ENCODE measurements at places on chromosomes 16 and 17.

GRCh38 chr17:19546289-19547065 lies 12.8 kb downstream of the SLC47A1 start:
- peaks cover 52% of the 10 kb centered on the region for H3K4me1 ChIP-seq
- no peak for DNase-seq
- H3K27ac ChIP-seq, result peak overlapping the region; percentile 43
- no peaks in the 10 kb centered on the region for H3K27me3 ChIP-seq
- peaks cover 2% of the 10 kb centered on the region for H3K36me3 ChIP-seq
- H3K4me3 ChIP-seq, result no peak overlapping the region

GRCh38 chr16:22787466-22788192 lies 26.3 kb upstream of the HS3ST2 start:
- H3K4me1 ChIP-seq, result no peaks in the 10 kb centered on the region
- no peaks in the 10 kb centered on the region for H3K36me3 ChIP-seq
- no peak overlapping the region for H3K4me3 ChIP-seq
- no peaks in the 10 kb centered on the region for H3K27me3 ChIP-seq

GRCh38 chr17:47800686-47801085 lies 20.9 kb downstream of the OSBPL7 start:
- no peak overlapping the region for H3K27ac ChIP-seq
- no peaks in the 10 kb centered on the region for H3K36me3 ChIP-seq
- no peaks in the 10 kb centered on the region for H3K4me1 ChIP-seq
- no peaks in the 10 kb centered on the region for H3K27me3 ChIP-seq
- DNase-seq, result no peak
- no peak overlapping the region for H3K4me3 ChIP-seq

DNA sequence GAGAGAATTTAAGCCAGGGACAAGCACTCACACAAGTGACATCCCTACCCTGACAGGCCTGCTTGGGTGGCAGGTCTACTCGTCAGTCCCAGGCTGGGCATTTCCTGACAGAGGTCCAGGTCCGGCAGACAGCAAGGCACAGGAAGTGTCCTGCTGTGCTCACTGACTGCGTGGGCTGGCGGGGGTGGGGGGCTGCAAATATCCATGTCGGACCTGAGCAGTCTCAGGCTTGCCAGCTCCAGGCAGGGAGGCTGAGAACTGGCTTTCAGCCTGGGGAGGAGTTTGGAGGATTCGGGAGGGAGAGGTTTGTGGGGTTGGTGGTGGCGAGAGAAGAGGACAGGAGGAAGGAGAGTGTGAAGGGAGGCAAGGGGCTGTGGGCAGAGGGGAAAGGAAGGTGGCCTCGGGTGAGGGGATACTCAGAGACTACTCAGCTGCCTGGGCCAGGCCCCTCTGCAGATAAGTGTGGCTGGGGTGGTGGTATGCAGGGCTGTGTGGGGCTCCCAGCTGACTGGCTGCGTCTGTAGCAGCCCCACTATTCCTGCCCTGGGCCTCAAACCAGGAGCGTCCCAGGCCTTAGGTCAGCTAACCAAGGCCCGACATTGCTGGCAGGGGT lies 7.8 kb downstream of the HIC1 start:
- no peaks in the 10 kb centered on the region for H3K27me3 ChIP-seq
- peaks cover 7% of the 10 kb centered on the region for H3K36me3 ChIP-seq
- H3K4me3 ChIP-seq, result no peak overlapping the region

DNA sequence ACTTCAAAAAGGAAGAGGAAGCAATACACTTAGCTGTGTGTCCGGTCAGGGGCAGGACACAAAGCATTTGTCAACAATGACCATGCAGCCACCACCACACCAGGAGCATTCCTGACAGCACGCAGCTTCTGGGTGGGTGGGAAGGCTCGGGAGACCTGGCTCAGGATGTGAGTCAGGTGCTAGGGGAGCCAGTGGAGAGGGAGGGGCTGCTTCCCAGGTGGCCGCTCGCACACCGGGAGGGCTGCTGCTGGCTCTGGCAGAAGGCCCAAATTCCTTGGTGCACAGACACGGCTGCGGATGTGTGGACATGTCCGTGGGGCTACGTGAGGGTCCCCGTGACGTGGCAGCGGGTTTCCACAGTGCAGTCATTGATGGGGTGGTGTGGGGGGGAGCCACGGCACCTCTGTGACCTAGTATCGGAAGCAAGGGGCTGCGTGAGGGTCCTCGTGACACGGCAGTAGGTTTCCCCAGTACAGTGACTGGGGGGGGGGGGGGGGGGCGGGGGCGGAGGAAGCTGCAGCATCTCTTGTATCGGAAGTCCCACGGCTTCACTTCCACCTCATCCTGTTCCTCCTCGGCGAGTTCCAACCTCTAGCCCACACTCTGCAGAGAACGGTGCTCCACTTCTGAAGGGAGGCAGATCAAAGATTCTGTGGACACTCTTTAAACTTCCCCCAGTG lies 112.8 kb downstream of the ZNF778 start:
- DNase-seq, result no peak
- H3K4me1 ChIP-seq, result peaks cover 4% of the 10 kb centered on the region
- H3K27me3 ChIP-seq, result no peaks in the 10 kb centered on the region
- peak overlapping the region; percentile 66 for H3K27ac ChIP-seq
- no peak overlapping the region for H3K4me3 ChIP-seq

GRCh38 chr17:82283208-82283749 lies 9.8 kb upstream of the CSNK1D start:
- H3K4me1 ChIP-seq, result no peaks in the 10 kb centered on the region
- no peak overlapping the region for H3K27ac ChIP-seq

- peak overlapping the region; percentile 66 for H3K27ac ChIP-seq
- H3K27me3 ChIP-seq, result no peaks in the 10 kb centered on the region
- peak; percentile 92 for DNase-seq
- peaks cover 7% of the 10 kb centered on the region for H3K4me1 ChIP-seq
These were observed 2.8 kb upstream of the CIBAR2 start for GRCh38 chr16:85114909-85115567.

GRCh38 chr16:53986793-53987192 lies 282.8 kb downstream of the FTO start:
- no peak overlapping the region for H3K4me3 ChIP-seq
- H3K27ac ChIP-seq, result no peak overlapping the region
- no peak for DNase-seq
- H3K27me3 ChIP-seq, result no peaks in the 10 kb centered on the region

GRCh38 chr17:27362909-27363308 lies 69.0 kb downstream of the WSB1 start:
- no peak overlapping the region for H3K4me3 ChIP-seq
- peak overlapping the region; percentile 12 for H3K27ac ChIP-seq
- peaks cover 5% of the 10 kb centered on the region for H3K4me1 ChIP-seq
- no peaks in the 10 kb centered on the region for H3K36me3 ChIP-seq
- no peak for DNase-seq
- H3K27me3 ChIP-seq, result no peaks in the 10 kb centered on the region

DNA sequence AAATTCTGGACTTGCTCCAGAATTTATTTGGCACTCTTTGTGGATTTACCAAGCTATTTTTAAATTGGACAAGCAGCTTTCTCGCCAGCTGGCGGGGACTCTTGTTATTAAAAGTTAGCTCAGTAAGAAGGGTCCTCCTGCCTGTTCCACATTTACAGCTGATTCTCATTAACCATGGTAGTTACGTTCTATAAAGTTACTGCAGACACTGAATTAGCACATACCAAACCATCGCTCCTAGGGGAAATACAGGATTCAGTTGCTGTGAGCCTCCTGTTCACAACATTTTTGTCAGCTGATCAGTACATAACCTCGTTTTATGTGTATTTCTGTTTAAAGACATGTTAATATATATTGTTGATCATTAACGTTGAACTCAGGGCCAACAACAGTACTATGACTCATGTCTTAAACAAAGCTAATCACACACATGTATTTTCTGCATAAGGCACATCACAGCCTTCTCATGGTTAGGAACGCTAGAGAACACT lies 4.2 kb downstream of the LDAF1 start:
- no peak for DNase-seq
- no peak overlapping the region for H3K27ac ChIP-seq
- peaks cover 10% of the 10 kb centered on the region for H3K4me1 ChIP-seq
- H3K4me3 ChIP-seq, result no peak overlapping the region
- H3K36me3 ChIP-seq, result no peaks in the 10 kb centered on the region
- H3K27me3 ChIP-seq, result no peaks in the 10 kb centered on the region

DNA sequence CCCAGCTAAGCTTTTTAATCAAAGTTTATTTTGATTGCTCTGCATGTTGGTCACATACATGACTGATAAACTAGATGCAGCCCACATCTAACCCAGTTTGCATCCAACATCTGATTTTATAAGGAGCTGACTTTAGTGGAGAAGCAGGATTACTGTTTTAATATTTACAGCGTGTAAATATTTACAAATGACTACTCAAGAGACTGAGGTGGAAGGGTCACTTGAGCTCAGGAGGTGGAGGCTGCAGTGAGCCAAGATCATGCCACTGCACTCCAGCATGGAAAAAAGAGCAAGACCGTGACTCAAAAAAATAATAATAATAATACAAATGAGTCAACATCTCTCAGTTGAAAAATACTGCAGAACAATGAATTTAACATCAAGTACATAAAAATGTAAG lies 50.8 kb downstream of the PARN start:
- peaks cover 6% of the 10 kb centered on the region for H3K4me1 ChIP-seq
- no peak overlapping the region for H3K4me3 ChIP-seq
- peaks cover 21% of the 10 kb centered on the region for H3K36me3 ChIP-seq
- DNase-seq, result no peak

DNA sequence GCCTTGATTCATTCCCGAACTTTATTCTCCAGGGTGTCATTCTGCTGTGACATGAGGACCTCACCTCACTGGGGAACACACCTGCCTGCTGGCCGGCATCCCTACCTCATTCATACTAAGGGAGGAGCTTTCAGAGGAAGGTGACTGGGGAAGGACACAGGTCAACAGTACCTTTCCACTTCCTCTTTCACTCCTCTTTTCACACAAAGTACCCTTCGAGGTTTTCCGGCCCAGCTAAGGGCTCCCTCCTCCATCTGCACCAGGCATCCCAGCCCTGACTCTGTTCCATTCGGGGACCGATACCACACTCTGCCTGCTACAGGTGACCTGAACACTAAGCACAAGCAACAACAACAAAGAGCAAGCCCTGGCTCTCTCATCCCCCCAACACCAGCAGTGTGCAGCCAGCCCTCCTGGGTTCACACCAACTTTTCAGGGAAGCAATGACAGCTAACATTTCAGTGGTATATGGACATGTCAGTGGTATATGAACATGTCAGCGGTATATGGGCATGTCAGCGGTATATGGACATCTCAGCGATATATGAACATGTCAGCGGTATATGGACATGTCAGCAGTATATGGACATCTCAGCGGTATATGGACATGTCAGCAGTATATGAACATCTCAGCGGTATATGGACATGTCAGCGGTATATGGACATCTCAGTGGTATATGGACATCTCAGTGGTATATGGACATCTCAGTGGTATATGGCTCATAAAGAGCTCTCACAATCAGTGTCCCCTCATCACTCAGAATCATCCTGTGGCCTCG lies 16.0 kb downstream of the TRIM25 start:
- no peak overlapping the region for H3K27ac ChIP-seq
- H3K4me3 ChIP-seq, result no peak overlapping the region
- H3K27me3 ChIP-seq, result no peaks in the 10 kb centered on the region
- H3K4me1 ChIP-seq, result no peaks in the 10 kb centered on the region
- peaks cover 86% of the 10 kb centered on the region for H3K36me3 ChIP-seq

DNA sequence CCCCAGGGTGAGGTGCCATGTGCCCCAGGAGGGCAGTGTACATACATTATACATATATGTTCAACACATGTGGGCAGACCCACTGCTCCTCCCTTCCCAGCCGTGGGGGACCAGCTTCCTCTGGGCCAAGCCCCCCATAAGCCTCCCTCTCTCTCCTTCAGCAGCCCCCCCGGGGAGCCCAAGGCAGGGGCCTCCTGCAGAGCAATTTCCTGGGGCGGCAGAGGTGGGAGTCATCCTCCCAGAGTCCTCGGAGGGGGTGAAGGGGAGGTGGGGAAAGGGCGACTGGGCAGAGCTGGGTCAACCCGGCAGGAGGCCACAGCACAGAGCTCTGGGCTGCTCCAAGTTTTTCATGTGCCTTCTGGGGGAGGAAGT lies 235.1 kb downstream of the ZNF423 start:
- H3K27me3 ChIP-seq, result no peaks in the 10 kb centered on the region
- no peaks in the 10 kb centered on the region for H3K4me1 ChIP-seq
- no peak for DNase-seq
- H3K27ac ChIP-seq, result no peak overlapping the region
- H3K36me3 ChIP-seq, result no peaks in the 10 kb centered on the region

- no peaks in the 10 kb centered on the region for H3K27me3 ChIP-seq
- DNase-seq, result no peak
- no peak overlapping the region for H3K4me3 ChIP-seq
- peaks cover 32% of the 10 kb centered on the region for H3K4me1 ChIP-seq
- peaks cover 11% of the 10 kb centered on the region for H3K36me3 ChIP-seq
- H3K27ac ChIP-seq, result no peak overlapping the region
These were observed 3.9 kb downstream of the ASGR2 start for GRCh38 chr17:7110617-7111306.

DNA sequence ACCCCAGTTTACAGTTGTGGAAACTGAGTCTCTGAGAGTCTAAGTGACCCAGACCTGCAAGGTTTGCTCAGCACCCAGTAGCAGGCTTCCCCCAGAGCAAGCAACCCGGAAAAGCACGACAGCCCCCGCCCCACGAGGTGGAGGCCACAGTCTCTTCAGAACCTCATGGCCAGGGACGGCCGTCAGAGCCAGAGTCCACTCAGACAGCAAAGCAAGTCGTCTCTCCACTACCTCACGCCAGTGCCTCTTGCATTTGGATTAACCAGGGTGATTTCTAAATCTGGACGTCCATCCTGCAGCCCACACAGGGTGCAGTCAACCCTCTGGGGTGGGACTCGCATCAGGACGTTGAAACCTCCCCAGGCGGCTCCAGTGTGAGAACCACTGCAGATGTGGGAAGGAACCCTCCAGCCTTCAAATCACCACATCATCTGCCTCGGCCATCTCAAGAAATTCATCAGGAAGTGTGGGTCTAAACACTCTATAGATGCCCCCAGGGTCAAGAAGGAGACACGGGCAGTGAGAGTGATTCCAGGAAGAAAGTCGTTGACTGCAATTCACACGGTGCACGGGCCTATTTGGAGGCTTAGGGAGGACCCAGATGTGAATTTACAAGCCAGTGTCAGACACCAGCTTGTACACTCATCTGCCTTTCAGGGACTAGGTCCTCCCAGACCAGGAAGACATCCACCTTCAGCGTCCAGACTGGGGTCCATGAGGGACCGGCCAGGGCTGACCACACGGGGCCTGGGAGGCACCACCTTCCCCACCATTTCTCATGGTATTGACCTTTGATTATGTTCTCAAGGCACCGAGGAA lies 20.2 kb upstream of the RBFOX3 start:
- peak; percentile 24 for DNase-seq
- H3K36me3 ChIP-seq, result no peaks in the 10 kb centered on the region
- H3K4me1 ChIP-seq, result no peaks in the 10 kb centered on the region
- no peak overlapping the region for H3K27ac ChIP-seq
- H3K27me3 ChIP-seq, result no peaks in the 10 kb centered on the region
